ENCODE measurements at places on chromosomes 2 and 18.

DNA sequence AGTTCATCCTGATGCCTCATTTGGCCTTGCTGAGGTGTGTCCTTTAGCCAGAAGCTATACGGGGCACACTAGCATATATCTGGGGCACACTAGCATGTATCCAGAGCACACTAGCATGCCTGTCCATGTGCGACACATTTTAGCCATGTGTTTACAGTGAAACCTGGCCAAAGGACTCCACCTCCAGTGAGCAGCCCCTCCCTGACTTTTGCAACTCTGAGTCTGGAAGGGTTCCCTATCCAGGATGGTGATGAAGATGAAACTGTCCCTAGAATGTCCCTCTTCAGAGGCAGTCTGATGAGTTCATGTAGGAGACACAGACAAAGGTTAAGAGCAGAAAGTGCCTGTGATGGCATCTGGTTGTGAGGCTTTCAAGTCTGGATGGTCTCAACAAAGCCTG, 61.4 kb upstream of the LGALSL start:
- DNase-seq, result no peak

DNA sequence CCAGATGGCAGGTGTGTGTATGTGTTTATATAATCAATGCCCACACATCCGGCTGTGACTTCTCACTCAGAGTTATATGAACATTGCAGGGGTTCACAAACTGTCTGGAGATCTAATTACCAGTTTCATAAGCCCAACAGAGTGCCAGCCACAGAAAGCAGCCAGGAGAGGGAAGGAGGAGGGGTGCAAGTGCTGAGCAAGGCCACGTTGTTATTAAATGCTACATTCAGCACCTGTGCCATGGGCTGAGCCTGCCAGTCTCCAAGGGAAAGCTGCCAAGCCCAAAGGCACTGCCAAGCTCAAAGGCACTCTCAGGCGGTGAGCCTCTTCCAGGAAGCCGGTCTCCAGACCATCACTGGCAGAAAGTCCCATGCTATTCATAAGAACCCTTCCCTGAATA, 17.4 kb downstream of the XDH start:
- no peak for DNase-seq

DNA sequence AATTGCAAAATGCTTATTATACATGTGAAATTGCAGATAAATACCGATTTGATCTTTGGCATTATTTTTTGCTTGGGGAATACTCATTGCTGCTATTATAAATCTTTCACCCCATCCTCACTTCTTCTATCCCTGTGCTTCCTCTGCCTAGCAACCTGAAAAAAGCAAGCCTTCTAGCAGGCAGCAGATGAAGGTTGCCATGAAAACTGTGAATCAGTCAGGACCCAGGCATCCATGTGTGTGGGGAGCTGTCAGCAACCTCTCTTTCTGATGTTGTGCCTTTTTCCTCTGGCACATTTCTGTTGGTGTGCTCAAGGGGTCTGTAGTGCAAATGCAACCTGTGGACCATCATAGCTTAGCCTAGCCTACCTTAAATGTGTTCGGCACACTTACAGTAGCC, 364.2 kb downstream of the LRRTM1 start:
- no peak for DNase-seq

- DNase-seq, result no peak
These were observed 58.2 kb downstream of the HS6ST1 start for GRCh38 chr2:128260239-128261138.

- peak; percentile 36 for DNase-seq
These were observed 19.5 kb downstream of the SLC25A52 start for GRCh38 chr18:31741097-31741735.

DNA sequence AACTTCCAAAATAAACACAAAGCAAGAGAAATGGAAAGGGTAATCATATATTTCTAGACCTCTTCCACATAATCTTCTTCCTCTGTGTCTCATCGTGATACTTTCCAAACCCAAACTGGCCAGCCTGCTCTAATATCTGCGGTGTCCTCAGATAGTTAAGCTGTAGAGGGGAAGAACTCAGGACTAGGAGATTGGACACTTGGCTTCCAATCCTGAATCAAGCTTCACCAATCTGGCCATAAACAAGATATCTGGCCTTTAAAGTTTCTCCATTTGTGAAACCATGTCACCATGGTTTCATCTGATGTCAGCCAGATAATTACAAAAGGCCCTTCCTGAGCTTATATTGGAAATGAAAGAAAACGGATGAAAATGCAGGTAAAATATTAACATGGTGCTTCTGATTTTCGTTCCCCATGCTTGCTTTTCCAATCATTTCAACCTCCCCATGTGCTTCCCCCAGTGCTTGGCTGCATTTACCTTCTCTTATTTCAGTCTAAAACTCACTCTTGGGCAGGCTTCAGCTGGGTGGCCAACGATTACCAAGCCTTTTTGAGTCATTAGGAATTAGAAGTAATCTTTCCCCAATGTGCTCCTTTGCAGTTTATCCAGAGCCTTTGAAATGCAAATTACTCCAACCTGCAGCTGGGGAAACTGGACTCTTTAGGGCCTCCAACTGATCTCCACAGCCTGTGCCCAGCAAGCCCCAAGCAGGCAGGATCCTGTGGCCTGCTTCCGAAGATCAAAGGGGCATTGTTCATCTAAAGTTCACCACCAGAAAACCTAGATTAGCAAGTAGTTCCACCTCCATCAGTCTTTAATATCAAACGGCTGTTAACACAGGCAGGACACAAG, 44.5 kb upstream of the MYCN start:
- DNase-seq, result no peak

DNA sequence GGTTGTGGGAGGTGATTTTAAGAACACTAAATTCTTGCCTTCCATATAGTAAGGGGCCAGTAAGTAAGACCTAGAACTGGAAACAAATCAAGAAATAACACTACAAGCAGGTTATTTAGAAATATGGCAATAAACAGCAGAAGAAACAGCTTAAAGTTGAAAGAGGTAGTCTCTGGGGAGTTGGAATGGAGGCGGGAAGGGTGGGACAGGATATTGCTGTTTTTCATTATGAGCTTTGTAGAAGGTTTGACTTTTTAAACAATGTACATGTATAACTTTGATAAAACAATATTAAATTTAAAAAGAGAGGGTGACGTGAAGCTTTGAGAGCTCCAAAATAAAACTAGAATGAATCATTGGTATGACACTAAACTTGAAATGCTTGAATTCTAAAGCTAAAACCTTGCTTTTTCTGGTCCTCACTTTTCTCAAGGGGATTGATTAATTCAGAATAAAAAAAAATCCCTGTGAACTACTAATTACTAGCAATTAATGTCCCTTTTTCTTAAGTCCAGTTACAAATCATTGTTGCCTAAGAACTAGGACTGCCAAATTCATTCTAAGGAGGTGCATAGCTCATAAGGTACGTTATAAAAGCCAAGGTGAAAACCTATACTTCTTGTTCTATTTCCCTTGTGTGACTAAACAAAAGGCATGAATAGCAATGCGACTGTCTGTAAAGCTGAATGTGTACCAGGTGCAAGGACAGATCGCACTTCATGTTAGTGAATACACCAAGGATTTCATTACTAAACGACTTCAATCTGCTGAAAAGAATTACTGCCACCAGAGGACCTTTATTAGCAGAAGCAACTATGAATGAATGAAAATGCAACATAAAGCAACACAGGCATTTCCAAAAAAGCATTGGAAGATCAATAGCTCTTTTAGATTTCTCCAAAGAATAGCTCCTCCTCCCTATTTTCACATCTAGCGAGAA, 177.5 kb downstream of the RBM43 start:
- DNase-seq, result no peak

GRCh38 chr2:869357-869871, 81.2 kb upstream of the SNTG2 start:
- DNase-seq, result no peak

DNA sequence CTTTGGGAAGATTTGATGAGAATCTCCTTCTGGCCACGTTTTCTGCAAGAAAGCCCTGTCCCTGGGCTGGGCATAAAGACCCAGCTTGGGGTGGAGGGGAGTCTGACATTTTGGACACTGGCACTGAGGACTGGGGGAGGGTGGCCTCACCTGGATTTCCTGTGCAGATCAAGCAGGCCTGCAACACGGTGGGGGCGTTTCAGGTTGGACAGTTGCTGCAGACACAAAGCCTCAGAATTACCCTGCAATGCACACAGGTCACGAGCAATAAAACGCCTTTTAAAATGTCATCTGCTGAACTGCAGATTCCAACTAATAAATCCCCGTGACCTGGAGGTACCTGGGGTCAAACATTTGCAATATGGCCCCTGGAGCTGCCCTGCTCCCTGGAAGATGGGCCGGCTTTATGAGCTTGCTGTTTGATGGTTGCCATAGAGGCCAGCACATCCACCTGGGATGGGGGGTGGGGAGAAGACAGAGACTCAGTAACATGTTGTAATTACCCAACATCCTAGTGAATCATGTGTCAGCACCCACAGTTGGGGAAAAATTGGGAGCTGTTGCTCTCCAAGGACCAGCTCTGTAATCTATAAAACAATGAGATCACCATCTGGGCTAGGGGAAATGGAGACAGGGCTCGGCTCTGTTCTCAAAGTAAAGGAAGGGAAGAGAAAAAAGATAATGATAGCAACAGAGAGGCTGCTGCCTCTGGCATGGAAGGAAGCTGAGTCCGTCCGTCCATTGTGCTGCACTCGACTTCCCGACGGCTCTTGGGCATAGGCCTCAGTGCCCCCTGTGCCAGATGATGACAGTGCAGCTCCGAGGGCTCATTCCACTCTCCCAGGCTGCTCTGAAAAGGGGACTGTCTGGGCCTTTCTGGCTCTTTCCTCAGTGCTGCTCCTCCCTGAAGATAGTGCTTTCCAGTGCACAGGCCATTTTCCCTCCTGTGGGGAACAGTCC, 340.3 kb downstream of the CYRIA start:
- DNase-seq, result no peak

DNA sequence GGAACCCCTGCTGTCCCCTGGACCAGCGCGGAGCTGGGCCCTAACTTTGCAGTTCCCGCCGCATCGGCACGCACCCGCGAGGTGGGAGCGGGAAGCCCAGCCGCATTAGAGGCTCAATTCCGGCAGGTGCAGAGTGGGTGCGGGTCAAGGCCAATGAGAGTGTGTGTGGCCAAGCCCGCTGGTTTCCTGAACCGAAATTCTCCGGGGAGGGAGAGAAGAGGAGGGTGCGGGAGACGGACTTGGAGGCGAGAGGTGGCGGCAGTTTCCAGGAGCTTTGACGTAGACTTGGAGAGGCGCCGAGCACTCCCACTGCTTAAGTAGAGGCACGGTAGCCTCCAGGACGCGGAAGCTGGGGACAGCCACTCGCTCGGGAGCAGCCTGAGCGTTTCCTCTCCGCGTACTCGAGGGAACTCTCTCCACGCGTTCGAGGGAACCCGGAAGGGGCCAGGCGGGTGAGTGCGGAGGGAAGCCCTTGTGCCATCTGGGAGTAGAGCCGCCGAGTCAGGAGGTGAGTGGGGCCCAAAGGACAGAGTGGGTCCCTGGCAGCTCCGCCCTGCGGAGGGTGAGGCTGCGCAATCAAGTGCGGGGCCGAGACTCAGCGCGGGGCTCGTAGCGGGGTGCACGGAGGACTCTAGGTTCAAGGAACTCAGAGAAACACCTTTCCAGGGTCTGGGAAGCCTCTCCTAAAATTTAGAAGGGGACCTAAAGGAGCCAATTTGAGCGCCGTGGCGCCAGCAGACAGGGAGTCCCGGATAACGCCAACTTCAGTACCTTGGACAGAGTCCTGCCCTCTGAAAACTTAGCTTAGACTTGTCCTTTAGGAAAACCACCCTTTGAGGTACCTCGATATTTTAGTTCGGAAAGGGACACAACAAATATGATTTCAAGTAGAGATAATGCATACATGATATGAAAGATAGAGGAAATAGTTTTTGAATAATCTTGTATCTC, at the start of gene FAM237A:
Gene FAM237A (plus strand): TSS at position 413 of the 951 bp plus-strand sequence. CDS start 1,750 bp downstream, outside the sequence.
- DNase-seq, result no peak

GRCh38 chr18:31553800-31554199, 37.9 kb upstream of the TTR start:
- DNase-seq, result no peak

GRCh38 chr2:75174981-75175380, 24.3 kb downstream of the TACR1 start:
- DNase-seq, result no peak

DNA sequence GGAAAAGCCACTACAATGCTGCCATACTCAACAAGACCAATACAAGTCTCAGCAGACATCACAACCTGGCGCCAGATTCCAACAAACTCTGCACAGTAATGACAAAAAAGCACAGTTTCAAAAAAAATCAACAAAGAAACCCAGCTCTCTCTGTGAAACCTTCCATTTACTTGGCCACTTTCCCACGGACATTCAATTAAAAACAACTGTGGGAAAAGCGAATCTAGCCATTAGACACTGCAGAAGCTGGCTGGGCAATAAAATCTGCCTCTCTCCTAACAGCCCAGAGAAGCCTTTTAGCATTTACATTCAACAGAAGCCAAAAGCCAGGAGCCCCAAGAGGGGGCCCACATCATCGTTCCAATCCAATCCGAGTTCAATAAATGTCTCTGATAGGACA, 128.9 kb downstream of the HDAC4 start:
- DNase-seq, result no peak

GRCh38 chr2:108634576-108635160, 84.6 kb upstream of the RANBP2 start:
- no peak for DNase-seq

DNA sequence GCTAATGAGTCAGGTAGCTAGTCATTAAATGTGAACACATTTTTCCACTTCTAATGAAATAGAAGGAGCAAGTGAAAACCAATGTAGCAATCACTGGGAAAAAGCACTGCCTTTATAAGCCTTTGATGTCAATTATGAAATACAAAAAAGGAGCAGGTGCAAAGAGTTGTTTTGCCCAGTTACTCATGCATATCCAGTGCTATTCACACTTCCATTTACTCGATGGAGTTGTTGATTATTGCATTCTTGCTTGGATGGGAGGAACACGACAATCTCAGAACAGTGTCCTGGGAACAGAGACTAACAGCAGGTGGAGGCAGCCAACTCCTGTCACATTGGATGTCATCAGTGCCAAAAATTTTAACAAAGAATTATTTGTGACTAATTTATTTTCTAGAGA, 372.5 kb downstream of the CBLN2 start:
- DNase-seq, result no peak

DNA sequence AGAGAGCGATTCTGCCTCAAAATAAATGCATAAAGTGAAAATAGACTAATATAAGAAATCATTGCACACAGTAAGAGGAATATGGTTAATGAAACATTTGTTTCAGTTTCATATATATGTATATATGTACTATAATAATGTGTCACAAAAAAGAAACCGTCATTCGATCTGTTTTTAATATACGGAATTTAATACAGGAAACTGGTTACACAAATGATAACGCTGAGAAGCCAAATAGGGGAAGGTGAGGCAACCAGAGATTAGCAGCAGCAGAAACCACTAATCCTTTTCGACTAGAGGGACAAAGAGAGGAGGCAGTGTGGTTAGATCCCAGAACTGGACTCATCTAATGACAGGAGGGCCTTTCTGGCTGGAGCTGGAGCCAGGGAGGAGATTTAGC, 64.2 kb upstream of the GREB1L start:
- DNase-seq, result no peak

DNA sequence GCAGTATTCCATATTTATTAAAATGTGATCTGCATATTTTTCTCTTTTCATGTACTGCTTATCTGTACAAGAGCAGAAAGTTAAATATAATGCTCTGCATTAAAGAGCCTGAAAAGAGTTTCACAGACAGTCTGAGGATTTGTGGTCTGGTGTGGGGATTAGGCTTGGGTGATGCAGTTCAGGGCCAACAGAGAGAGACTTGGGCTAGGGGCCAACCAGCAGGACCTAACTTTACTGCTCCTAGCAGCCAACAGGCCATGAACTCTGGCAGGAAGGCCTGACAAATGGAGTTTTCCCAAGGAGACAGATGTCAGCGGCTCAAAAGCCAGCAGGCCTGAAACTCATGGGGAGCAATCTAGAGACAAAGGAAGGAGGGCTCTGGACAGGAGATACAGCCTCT, 169.6 kb downstream of the LRRTM1 start:
- DNase-seq, result no peak
